Inflammatory macrophage treated with lipopolysaccharide for 4 hours (primary cell): ENCODE measurements at places on chromosomes 13 and 19.

DNA sequence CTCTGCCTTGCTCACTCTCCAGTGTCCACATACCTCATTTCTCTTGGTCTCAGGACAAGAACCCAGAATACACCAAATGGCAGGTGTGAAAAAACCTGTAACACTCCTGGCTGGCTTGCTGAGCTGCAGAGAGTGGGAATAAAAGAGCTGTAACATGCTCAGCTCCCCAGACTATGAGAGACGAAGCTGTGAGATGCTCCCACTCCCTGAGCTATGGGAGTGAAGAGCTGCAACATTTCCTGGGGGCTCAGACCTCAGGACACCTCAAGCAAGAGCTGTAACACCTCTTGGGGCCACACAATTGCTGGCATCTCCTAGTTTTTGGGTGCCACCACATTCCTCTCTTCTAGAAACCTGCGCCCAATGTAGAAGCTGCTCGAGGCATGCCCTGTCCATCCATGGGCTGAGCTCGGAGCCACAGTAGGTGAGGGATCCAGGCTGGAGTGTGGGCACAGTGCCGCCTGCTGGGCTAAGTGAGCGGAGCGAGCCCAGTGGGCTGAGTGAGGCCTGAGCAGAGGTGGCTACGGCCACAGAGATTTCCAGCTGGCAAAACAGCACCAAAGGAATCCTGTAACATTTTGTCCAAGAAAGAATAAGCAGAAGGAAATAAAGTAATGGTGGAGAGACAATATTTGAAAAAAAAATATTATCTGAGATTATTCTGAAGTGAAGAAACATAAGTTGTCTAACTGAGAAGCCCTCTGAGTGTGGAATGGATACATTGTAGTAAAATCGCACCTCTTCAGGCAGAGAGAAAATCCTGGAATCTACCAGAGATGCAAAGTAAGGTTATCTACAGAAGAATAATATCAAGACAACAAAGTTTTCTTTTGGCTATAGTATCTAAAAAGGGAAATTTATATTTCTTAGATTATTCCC lies 186.2 kb upstream of the PCDH9 start:
- DNase-seq: no peak

DNA sequence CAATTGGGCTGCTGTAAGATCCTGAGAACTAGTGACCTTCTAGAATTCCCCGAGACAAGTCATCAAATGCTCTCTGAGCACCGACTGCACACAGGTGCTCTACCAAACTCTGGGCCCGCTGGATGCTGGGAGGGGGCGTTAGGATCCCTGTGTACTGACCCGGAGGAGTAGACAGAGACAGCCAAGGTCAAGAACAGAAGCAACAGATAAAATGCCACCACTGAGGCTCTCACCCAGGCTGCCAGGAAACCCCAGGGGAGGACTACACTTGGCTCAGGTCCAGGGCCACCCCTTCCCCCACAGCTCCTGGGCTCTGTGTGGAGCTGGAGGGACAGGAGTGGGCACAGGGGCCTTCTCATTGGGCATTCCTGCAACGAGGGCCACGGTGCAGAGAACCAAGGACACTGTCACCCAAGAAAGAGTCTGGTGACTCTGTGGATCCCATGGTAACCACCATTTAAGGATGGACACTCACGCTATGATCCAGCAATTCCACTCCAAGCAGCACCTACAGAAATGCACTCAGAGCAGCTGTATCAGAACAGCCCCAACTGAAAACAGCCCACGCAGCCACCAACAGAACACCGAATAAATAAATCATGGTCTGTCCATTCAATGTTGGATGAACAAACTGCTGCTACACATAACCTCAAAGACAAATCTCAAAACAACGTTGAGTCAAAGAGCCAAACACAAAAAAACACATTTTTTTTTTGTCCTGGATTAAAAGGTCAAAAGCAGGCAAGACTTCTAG lies 16.8 kb upstream of the SLC35E1 start:
- no peak for DNase-seq

DNA sequence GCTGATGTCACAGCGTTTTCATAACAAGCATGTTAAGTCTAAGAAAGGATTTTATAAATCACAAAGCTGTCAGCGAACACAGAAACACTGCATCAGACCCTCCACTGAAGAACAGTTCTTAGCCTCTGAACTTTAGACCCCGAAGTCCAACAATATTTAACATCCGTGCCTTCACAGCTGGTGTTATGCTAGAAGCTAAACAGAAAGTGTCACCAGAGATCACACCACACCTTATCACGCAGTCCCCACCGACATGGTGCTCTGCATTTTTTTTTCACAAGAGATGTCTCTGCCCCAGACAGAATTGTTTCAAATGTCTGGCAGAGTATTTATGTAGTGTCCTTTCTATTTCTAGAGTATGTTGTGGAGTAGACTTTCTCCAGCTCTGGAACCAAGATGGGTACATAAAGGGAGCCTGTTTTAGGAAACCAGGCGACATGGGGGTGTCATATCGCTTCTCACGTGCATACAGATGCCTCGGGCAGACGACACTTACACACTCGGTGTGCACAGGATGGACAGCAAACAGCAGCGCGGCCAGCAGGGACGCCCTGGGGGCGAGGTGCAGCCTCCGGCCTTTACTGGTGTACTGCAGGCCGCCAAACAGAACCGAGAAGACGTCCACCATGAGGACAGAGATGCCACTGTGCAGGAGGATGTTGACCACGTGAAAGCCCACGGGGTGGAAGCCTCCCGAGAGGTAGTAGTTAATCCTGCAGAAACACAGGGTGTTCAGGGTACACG lies 12.0 kb downstream of the TMTC4 start:
- no peak for DNase-seq

GRCh38 chr19:31140717-31141116 lies 208.5 kb downstream of the TSHZ3 start:
- DNase-seq: no peak
